Cortex of kidney (tissue), 1 donor: ENCODE measurements at places on chromosomes 4 and X.

GRCh38 chr4:161650812-161651211, 513.0 kb downstream of the FSTL5 start:
- DNase-seq, result no peak

DNA sequence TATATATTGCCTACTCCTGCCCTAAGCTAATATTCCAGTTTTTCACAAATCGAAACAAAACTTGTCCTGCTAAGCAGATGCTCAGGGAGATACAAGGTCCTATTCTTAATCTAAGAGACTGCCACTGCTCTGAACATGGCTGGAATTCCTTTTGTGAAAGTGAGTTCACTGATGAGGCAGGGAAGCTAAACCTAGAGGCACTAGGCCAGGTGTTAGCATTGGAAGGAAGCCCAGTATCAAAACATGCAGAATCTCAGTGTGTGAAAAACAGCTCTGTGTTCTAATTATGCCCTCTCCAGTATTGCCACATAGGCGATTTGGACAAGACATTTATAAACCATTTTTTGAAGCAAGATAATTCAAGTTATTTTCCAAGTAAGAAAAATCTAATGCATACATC, 47.6 kb downstream of the ABCG2 start:
- no peak for DNase-seq

GRCh38 chrX:100070334-100070849, 339.7 kb downstream of the PCDH19 start:
- no peak for DNase-seq

- no peak for DNase-seq
Observed at GRCh38 chr4:80685214-80685613, 345.3 kb upstream of the BMP3 start.

- no peak for DNase-seq
Observed at GRCh38 chr4:95640311-95640710, 91.5 kb upstream of the UNC5C start.

GRCh38 chrX:15214588-15214987, 55.3 kb downstream of the ASB9 start:
- no peak for DNase-seq

- no peak for DNase-seq
Observed at GRCh38 chrX:107629540-107629909, 1.2 kb downstream of the PRPS1 start.

DNA sequence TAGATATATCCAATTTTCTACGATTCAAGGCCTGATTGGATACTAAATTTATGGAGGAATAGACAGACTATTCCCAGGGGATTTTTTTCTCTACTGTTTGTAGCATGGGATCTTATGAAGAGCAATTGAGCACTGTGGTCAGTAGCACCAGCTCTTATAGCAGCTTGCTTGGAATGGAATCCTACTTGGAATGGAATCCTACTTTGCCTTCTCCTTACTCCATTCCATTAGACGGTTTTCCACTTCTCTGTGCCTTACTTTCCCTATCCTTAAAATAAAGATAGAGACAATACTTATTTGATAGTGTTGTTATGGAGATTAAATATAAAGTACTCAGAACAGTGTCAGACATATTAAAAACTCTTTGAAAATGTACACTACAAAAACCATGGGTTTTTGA, 133.5 kb downstream of the BTC start:
- no peak for DNase-seq
